ENCODE measurements at places on chromosomes 2 and 18.

DNA sequence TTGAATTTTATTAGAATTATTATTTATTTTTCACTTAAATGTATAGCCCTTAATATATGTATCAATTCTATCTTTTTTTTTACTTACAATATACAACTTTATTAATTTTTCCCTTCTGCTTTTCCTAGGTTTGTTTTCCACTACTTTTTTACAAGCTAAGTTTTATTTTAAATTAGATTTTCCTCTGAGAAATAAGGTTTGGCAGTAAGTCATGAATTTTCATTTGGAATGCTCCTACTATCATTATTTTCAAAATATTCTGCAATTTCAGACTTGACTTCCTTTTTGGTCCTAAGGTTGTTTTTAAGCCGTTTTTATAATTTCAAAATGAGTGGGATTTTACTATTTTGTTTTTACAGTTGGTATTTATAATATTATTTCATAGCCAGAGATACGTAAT is 222.8 kb upstream of the PIEZO2 start:
- DNase-seq, result no peak

DNA sequence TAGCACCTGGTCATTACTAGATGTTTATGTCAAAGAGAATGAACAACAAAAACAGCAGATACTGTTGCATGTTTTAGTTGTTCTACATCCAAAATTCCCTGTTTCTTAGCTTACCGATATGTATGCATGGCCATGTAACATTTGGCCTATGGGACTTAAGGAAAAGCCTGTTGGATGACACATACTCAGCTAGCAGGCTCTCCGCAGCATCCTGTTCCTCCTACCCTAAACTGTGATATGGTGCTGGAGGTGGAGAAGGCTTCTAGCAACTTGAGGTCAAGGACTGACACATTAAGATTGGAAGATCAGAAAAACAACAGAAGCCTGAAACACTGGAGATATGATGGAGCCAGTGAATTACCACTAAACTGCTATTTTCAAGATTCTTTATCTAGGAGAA is 537.8 kb downstream of the LRRTM4 start:
- DNase-seq, result no peak

GRCh38 chr2:55843096-55843993 is 80.2 kb downstream of the EFEMP1 start:
- no peak for DNase-seq

DNA sequence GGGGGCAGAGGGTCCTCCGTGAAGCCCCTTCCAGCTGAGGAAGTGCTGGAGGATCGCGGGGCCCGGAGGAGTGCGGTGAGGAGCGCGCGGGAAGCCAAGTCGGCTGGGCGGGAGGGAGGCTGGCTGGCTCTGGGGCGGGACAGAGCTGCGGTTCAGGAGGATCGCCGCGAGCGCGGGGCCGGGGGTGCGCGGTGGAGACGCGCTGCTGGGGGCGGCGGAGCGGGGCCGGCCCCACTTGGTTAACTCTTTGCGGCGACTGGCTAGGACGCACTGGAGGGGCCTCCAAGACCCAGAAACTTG is 464 bp downstream of the CYBRD1 start:
- DNase-seq, result no peak

- no peak for DNase-seq
These were observed 147.2 kb downstream of the MBP start for GRCh38 chr18:76985156-76985950.

DNA sequence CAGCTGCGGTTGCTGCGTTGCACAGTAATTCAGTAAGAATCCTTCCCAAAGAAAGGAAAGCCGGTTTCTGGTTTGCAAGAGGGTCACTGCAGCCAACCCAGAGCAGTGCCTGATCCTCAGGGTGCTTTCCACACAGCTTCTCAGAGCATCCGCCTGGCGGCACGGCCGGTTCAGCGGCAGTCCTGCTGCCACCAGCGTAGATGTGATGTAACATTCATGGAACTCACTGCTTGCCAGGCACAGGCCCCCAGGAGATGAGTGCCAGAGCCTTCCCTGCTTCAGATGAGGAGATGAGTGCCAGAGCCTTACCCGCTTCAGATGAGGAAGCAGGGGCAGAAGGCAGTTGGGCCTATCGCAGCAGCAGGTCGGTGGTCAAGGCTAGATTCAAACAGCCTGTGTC is 230.2 kb downstream of the GBX2 start:
- DNase-seq, result no peak

DNA sequence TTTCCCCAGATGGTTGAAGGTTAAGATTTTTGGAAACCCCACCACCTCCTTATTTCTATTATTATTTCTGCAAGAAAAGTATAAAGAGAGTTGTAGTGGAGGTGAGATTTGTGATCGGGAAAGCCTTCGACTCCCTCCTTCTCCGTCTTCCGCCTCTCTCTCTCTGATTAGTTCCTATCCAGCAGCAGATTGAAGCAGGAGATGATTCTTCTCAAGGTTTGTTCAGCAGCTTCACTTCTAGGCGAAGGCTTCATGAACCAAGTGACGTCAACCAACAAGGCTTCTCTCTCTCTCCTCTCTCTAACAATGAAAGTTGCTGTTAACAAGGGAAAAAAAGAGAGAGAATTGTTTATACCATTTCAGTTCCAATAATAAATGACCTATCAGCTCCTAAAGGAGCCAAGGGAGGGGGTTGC is at the start of gene BAZ2B:
Gene BAZ2B (minus strand): TSS at position 263 of the 416 bp plus-strand sequence. CDS start 137,829 bp downstream, outside the sequence.
- no peak for DNase-seq

DNA sequence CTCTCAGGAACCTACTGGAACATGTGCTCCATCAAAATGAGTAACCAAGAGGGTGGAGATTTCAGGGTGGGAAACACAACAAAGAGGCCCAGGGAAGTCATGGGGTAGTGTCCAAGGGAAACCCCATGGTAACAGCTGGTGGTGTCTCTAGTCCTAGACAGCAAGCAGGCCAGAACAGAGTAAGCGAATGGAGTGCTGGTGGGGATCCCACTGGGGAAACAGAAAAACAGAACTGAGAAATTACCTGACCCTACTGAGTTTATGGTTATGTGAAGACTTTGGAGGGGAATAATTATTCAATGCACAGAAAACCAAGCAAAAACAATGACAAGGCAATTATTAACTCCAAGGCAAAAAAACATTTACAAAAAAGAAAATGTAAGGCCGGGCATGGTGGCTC is 16.9 kb downstream of the ERCC3 start:
- DNase-seq, result no peak

DNA sequence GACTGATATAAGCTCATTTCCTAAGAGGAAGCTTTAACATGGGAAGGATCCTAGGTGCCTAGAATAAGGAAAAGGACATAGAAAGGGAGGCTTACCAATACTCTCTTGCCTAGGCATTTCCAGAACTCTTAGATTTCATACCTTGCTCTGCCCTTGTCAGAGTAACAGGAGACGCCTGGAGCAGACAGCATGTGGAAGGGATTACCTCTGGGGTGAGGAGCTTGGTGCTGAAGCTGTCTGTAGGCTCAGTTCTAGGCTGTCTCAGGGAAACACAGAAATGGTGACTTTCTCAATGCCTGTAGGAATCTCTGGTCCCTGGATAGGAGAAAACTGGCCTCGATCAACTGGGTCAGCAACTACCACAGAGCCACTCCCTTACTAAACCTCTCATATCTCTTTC is 150.0 kb downstream of the SLC4A3 start:
- DNase-seq, result no peak

DNA sequence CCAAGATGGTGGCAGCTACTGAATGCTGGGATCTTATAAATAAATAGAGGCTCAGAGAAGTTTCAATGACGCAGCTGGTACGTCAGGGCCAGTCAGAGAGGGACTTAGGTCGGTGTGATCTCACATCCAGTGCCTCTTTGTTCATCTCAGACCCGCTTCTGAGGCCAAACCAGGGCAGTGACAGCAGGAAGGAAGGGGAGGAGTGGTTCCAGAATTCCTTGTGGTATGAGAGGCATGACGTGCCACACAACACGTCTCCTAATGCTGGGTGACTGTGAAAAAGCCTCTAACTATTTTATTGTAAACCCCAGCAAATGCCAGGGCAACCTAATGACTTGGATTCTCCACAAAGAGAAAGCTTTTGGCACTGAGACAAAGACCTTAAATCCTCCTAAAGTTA is 423.3 kb downstream of the LPIN1 start:
- DNase-seq, result no peak

GRCh38 chr2:67565761-67566160 is 168.6 kb downstream of the ETAA1 start:
- DNase-seq, result no peak

DNA sequence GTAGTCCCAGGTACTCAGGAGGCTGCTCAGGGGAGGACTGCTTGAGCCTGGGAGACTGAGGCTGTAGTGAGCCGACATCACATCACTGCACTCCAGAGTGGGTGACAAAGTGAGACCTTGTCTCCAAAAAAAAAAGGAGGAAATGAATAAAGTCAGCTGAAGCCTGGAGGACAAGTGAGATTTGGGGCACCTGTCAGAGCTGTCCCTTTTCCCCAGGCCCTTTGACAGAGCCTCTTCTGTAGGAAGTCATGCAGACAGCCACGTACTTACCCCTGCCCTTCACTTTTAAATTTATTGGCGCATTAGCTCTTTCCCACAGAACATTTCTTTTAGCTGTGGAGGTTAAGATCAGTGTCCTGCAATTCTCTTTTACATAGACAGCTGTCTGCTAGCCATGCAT is 151.0 kb upstream of the DNMT3A start:
- no peak for DNase-seq

DNA sequence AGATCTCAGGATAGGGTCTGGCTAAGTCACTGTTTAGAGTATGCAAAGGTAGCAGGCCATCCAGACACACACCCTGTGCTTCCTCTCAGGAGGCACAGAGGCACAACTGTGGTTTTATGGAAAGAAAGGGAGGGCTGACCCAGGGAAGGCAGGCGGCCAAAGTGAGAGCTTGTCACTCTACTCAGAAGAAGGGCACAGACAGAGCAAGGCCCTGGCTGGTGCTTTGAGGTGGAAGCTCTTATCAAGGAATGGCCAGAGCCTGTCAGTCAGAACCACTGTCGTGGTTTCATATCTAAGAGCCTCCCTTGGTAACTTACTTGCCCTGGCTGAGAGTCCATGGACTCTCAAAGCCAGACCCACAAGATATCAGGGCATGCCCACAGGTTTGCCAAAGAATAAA is 40.7 kb downstream of the SLC9A2 start:
- DNase-seq, result no peak

DNA sequence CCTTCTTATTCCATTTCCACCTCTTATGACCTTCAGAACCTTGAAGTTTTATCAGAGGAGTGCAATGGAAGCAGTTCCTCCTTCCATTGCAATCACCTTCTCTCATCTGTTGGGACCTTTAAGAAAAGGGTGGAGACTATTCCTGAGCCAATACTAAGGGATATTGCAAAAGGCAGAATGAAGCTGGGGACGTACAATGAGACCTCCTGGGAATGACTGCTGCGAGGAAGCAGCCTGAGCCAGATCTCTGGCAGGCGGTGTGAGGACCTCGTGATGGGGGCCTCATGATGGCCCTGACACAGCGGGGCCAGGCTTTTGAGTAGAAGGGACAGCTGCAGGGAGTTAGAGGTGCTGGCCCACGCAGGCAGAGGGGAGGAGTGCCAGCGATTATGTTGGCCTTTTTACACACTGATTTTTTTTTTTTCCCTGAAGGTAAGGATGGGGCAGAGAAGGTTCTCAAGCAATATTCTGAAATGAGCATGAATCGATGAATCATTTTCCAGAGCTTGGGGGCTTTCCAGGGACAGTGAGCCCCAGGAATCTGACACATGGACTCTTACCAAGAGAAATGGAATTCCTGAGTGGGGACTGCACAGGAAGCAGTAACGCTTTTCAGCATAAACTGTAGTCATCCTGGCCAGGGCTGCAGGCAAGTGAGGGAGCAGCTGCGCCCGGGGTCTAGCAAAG is 40.0 kb upstream of the LAPTM4A start:
- no peak for DNase-seq

- DNase-seq, result no peak
These were observed 21.0 kb downstream of the CHST10 start for GRCh38 chr2:100396483-100396882.

DNA sequence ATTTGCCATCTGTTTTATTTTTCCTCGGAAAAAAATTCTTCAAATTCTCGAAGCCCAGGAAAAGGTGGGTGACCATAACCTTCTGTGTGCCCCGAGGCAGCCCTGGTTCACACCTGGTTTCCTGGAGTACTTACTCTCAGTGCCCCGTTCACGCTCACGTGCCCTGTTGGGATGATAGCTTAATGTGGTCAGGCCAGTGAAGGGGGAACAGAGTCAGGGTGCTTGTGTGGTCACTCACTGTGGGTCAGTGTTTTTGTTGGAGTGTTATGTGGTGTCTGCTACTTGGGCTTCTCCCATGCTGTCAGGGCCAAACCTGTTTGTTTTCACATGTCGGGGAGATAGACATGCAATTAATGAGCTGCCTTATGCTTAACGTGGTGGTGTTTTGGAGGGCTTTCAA is 78.1 kb downstream of the MAP4K4 start:
- DNase-seq, result no peak

- no peak for DNase-seq
These were observed 46.4 kb downstream of the HS1BP3 start for GRCh38 chr2:20604401-20604911.

DNA sequence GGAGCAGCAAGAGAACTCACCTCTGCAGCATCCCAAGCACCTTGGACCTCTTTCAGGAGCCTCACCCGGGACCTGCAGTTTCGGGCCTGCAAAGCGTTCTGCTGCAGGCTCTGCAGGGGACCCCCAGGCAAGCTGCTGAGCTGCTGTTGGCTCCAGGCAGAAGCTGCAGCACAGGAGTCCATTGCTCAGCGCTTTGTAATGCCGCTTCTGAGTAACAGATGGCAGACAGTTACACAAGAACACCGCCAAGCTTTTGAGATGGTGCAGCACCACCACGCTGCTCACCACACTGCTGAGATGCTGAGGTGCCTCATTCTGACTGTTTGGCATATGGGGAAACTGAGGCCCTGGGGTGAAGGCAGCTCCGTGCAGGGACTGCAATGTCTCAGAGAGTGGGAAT is 1.9 kb upstream of the GALNT14 start:
- no peak for DNase-seq

- DNase-seq, result no peak
These were observed 246.6 kb downstream of the EIPR1 start for GRCh38 chr2:3130889-3131635.

GRCh38 chr2:10846110-10846861 is 33.7 kb upstream of the PDIA6 start:
- DNase-seq, result no peak

- no peak for DNase-seq
These were observed 168.8 kb downstream of the RTP5 start for GRCh38 chr2:242038166-242038927.

DNA sequence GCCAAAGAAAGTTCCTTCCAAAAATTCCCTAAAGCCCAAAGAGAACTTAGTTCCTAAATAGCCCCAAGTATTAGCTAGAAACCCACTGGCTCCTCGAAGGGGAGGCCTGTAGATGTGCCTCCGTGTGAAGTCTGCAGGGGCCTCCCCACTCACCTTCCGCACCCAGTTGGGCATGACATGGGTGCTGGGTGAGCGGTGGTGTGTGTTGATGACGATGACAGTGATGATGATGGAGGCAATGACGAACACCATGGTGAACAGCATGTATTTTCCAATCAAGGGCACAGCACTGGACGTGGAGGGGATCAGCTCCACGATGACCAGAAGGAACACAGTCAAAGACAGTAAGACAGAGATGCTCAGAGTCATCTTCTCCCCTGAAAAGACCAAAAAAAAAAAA is 14.5 kb downstream of the CHRNA1 start:
- no peak for DNase-seq
